ENCODE measurements at places on chromosomes 2 and 18.

DNA sequence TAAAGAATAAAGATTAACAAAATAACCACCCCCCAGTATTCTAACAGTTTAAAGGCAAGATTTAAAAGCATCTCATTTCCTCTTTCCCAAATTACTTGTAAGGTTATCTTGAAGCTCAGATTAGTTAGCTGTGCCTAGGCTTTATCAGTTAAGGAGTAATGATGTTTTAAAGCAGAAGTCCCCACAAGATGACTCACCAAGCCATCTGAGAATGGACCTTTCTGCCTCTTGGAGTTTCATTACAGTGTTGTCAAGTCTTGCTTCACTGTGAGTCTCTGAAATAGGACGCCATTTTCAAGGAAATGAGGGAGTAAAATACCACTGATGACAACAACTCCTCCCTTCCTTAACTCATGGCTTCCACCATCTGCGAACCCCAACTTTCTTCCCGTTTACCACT lies 35.9 kb downstream of the ZNF385B start:
- DNase-seq: no peak

- no peak for DNase-seq
Observed at GRCh38 chr2:222904557-222905258, 43.9 kb downstream of the ACSL3 start.

DNA sequence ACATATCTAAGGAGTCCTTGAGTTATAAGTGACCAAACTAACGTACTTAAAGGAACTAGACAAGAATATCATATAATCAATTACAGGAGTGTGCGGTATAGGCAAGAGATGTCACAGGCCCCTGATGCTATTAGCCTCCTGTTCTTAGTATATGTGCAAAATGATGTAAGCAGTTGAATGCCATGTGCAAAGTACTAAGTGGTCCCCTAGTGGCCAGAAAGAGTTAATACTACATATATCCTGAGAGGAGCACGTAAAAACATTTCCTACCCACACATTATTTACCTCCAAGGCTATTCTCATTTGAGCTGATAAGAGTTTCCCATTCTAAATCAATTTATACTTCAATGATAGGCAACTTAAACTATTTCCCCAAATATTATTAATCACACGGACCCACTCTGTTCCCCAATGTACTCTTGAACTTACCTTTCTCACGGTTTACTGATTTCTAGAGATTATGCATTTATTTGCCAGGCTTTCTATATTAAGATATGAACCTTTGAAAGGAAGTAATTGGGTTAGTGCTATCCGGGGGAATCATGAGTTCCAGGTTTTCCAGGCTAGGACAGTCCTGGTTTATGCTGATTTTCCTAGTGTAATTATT lies 158.0 kb upstream of the KLHL14 start:
- peak; percentile 13 for DNase-seq

DNA sequence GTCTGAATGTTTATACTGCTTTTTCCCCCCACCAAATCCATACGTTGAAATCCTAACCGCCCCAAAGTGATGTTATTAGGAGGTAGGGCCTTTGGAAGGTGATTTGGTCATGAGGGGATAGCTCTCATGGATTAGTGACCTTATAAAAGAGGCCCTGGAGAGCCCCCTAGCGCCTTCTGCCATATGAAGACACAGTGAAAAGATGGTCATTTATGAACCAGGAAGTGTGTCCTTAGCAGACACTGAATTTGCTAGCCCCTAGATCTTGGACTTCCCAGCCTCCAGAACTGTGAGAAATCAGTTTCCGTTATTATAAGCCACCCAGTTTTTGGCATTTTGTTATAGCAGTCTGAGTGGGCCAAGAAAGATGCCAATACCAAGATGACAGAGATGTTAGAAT lies 7.2 kb upstream of the TSN start:
- DNase-seq: no peak

DNA sequence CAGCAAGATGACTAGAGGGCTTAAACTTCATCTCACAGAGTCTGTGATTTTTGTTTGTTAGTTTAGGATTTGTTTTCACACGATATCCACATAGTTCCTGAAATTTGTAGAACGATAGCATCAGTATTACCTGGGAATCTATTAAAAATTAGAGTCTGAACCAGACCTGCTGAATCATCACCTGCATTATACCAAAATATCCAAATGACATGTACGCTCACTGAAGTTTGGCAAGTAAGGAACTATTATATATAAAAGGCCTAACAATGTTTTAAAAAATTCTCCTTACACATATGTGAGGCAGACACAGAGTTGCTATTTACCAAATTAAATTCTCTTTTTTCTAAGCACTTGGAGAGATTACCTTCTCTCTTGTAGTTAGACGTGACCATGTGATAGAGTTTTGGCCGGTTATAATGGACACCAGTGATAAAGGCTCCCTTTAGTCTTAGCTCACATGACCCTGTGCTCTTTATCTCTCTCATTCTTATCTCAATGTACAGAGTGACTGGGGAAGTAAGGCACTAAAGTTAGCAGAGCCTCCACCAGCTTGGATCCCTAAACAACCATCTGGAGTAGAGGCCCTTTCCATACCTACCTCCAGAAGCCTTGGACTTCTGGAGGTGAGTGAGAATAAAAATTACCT lies 363.1 kb downstream of the DSC3 start:
- no peak for DNase-seq

DNA sequence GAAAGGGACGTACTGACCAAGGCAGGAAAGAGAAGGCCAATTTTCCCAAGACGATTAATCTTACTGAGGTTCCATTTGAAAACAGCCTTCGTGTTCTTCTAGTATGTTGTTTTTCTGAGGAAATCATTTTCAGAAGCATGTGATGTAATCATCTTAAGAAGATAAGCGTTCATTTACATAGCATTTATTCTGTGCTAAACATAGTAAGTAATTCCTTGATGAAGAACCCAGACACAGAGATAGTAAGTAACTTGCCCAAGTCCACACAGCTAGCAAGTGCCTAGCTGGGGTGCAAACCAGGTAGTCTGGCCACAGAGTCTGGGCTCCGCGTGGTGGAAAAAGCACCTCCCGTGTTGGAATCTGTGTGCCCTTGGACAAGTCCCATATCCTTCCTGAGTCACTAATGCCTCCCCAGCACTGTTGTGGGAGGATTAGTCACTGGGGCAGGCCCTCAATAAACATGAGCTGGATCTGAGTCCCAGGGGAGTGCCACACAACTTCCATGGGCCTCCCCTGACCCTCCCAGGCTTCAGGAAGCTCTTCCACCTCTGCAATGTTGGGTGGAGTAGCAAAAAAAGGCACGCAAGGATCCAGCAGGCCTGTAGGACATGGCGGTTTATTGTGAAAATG lies 26.9 kb upstream of the ASAP2 start:
- DNase-seq: no peak

- DNase-seq: no peak
Observed at GRCh38 chr2:162126111-162126519, 25.9 kb downstream of the GCG start.

GRCh38 chr18:77250926-77251729 lies 1.5 kb downstream of the GALR1 start:
- no peak for DNase-seq

- DNase-seq: peak; percentile 32
Observed at GRCh38 chr2:67954093-67954748, 108.6 kb downstream of the C1D start.

- no peak for DNase-seq
Observed at GRCh38 chr2:80168037-80168436, 136.5 kb downstream of the LRRTM1 start.

DNA sequence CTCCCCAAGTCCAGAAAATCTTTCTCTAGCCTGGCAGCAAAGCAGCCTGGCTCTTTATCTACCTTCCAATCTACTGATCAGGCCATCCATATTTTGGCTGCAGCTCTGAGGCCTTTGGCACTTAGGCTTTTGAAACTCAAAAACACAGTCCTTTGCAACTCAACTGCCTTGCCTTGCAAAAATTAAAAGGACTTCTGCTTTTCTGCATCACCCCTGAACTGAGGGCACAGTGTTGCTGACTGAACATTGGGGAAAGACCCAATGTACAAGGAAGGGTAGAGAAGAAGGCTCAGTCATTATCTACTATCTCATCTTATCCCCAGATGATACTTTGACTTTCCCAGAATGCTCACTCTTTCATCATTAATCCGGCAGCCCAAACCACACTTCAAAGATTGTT lies 625.5 kb downstream of the ARHGAP15 start:
- no peak for DNase-seq

- DNase-seq: no peak
Observed at GRCh38 chr2:175445281-175445680, 263.8 kb upstream of the ATP5MC3 start.

GRCh38 chr2:223944166-223944702 lies 901 bp downstream of the WDFY1 start:
- DNase-seq: no peak

GRCh38 chr2:128692895-128693742 lies 374.5 kb upstream of the HS6ST1 start:
- DNase-seq: no peak

All from LNCaP clone FGC (cell line).